ENCODE measurements at places on chromosomes 6 and 20.

GRCh38 chr6:129113637-129114036, 230.7 kb downstream of the LAMA2 start:
- DNase-seq, result no peak

DNA sequence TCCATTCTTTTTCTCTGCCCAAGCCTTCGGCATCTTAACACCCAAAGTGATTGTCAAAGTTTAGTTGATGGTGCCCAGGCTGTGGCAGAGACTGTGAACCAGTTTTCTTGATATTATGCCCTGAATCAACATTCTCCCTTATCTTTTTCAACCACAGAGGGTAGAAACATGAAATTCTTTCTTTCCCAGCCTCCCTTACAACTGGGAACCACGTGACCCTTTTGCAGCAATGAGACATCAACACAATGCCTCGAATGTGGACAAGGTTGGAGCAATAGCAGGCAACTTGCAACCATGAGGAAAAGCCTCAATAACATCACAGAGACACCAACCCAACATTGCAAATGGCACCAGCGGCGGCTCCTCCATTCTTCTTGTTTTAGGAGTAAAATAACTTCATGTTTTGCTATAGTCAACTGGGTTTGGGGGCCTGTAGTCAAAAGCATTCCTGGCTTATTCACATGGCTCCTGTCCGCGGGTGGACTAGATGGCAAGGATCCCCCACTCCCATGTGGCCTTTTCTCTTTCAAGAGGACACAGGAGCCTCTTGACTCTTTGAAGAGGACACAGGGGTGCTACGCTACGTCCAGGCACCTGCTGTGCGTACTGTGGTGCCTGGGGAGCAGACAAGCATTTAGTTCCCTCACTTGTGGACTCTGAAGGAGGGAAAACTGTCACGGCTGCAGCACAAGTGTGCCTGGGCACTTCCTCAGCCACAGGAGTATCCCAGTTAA, 90.5 kb downstream of the NOL4L start:
- no peak for DNase-seq

- DNase-seq, result no peak
Observed at GRCh38 chr6:137414599-137414998, 79.6 kb downstream of the OLIG3 start.

DNA sequence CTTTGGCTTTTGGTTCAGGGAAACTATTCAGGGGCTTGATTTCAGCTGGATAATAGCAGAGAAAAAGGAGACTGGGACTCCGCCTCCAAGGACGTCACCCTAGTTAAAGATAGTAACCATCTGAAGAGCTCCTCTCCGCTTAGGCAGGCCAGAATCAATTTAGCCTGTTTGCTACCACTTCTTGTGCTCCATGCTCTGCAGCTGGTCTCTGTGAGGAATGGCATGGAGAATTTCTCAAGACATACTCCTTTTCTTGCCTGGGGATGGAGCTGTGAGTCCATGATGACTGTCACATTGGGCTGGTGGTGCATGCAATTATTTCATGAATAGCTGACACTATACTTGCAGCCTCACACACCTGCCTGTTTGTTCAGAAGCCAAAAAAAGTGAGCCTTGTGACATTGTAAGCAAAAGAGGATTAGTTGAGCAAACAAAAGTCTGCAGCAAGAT, 61.4 kb downstream of the TXLNB start:
- DNase-seq, result no peak

DNA sequence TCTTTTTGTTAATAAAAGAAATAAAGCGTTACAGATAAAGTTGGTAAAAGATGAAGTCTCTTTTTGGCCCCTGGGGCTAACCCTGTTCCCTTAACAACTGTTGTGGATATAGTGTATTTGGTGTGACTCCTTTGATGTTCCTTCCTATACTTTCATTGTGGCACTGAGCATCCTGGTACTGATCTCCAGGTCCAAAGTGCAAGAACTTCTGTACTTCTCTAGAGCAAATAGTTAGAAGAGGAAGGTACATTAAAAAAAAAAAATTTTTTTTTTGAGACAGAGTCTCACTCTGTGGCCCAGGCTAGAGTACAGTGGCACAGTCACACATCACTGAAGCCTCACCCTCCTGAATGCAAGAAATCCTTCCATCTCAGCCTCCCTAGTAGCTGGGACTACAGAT, 6.2 kb downstream of the POFUT1 start:
- no peak for DNase-seq

- DNase-seq, result no peak
Observed at GRCh38 chr6:169141671-169142537, 111.7 kb downstream of the THBS2 start.

DNA sequence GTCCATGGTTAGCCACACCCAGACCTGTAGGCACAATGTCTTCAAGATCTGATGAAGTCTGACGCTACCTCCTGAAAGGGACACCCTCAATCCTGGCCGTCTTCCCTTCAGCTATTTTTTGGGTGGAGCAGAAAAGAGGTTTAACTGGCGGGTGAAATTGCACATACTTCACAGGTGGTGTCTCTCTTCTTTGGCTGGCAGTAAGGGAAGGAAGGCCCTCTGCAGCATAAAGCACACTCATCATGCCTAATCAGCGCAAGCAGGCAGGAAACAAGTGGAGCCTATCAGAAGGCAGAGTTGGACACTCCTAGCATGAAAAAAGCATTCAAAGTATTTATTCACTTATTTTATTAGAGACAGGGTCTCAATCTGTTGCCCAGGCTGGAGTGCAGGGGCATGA, 32.9 kb downstream of the PNLDC1 start:
- DNase-seq, result no peak

DNA sequence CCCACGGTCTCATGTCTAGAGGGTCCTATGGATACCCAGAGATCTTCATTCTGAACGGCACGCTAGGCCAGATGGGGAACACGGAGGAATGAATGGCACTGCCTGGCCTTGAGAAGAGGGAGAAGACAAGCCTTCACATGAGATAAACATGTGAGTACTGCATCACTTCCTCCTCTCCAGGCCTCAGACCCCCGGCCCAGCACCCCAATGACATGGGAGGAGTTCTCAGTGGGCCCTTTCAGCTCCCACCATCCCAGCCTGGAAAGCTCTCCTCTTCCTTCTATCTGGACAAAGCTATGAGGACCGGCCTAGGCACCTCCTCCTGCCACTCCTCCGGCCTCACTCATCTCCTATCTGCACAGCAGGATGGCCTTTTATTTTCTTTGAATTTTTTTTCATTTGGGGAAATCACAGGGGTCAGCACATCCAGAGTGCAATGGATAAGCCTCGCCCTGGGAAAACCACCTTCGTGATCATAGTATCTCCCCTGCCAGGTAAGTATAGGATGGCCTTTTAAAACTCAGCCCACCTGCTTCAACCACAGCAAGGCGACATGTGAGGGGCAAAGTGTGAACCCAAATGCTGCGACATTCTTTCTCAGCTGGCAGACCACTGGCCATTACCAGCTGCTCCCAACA, 39.2 kb upstream of the CDKN1A start:
- no peak for DNase-seq

DNA sequence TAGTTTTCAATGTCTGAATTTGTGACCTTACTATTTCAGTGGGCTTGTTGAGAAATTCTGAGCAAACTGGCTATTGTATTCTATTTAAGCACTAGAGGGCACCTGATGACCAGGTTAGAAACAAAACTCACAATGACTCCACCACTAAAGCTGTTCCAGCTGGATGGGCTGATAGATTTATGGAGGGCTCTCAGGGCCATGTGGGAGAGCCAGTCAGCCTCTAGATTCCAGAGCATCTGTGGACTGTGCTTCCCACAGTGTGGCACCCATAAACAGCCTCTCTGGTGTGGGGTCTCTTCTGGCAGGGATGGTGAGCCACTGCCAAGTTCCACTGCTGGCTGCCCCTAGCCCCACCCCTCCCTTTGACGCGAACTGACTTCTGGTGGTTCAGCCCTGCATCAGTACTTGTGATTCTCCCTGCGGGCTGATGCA, 29.2 kb downstream of the C6orf58 start:
- no peak for DNase-seq

DNA sequence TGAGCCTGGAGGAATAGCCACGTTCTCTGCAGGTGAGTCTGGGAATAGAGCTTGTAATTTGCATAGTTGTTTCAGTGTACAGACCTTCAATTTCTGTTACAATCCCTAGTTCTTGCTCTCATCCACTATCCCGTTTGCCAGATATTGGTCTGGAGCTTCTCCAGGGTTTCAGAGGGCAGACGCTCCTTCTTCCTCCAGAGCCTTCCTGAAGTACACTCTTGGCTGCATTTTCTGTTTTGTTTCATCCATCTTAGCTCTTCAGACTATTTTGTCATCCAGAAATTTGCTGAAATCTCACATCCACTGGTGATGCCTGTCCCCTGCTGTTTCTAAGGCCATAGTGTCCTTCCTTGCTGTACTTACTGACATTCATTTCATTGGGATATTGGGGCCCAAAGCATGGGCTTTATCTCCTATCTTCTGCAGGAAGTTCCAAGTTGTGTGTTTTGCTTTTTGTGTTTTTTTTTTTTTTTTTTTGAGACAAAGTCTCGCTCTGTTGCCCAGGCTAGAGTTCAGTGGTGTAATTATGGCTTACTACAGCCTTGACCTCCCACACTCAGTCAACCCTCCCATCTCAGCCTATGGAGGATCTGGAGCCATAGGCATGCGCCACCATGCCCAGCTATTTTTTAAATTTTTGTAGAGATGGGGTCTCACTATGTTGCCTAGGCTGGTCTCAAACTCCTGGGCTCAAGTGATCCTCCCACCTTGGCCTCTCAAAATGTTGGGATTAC, 18.7 kb downstream of the CDS2 start:
- DNase-seq, result no peak

GRCh38 chr20:25042531-25043498, 15.1 kb downstream of the ACSS1 start:
- DNase-seq, result peak; percentile 19

GRCh38 chr6:119171088-119171841, 92.8 kb upstream of the FAM184A start:
- DNase-seq, result no peak

DNA sequence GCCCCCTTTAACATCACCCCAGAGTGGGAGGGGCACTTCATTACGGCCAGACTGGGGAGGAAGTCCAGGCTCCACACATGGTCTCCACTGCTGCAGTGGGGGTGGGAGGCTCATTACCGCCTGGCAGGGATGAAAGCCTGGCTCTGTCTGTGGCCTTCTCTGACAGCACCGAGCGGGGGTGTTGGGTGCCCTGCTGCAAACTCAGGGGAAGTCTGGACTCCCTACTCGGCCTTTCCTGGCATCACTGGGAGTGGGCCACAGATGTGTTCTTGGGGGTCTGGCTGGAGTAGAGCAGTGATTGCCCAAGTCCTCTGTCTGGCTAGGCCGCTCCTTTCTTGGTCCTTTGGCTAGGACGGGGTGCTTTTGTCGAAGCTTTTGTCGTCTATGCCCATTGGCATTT, 27.1 kb downstream of the TTLL9 start:
- no peak for DNase-seq

DNA sequence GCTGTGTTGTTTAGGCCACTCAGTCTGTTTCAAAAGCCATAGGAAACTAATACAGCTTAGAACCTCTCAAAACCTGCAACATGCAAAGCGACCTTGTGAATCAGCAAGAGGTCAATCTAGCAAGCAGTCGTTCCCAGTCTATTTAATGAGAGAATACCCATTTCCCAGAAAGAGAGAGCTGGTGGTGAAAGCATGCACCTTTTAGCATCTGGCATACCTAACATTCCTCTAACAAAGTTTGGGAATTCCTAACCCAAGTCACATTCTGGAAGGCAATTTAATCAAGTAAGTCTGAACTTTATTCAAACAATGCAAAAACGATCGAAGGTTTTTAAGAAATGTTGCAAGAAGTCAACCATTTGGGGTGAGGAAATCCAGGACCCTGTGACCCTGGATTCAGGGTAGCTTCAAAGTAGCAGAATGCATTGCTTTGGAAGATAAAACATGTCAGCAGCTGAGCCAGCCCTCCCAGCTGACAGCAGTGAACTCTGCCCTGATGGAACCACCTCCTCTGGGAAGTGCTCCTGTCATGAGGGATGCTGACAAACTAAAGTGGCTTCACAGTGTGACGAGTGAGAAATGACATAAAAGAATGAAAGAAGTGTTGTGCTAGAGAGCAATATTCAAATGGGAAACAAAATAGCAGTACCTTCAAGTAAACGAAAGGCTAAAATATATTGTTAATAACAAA, 104.8 kb downstream of the GMDS start:
- no peak for DNase-seq

DNA sequence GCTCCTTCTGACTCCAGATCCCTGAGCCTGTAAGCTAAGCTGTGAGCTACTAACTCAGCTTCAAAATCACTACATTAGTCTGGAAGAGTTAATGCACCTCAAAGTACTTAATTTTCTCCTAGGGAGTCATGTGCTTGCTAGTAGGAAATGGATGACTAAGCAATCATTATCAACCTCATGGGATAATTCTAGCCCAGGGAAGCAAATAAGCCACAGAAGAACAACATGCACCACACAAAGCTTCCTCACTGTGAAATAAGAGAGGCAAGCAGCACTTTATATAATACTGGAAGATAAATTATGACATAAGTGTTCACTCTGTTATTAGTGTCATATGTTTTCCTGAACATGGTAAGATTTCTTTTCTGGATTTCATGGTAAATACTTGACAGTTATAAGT, 57.9 kb upstream of the RCAN2 start:
- no peak for DNase-seq

GRCh38 chr6:34301408-34301807, 52.6 kb upstream of the SMIM29 start:
- no peak for DNase-seq

- DNase-seq, result no peak
Observed at GRCh38 chr6:71430018-71430417, 141.4 kb downstream of the OGFRL1 start.

- no peak for DNase-seq
Observed at GRCh38 chr20:19114410-19114809, 98.0 kb upstream of the SLC24A3 start.

- no peak for DNase-seq
Observed at GRCh38 chr6:52498538-52499017, 78.3 kb downstream of the TRAM2 start.

GRCh38 chr6:64815718-64816117, 891.3 kb downstream of the EYS start:
- no peak for DNase-seq

DNA sequence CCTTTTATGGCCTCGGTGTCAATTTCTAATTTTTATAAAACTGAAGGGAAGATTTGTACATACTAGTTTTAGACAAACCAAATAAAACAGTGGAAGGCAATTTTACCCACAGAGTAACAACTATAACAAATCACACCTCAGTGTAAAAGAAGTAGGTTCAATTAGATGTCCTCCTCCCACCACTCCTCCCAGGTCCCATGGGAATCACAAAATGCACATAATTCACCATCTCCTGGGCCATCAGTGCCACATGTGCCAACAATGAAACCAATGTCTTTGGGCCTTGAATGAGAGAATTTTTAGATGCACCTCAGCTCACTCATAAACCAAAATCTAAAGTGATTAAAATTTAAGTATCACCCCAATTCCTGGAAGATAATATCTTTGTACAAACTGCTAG, 267.8 kb downstream of the BTBD9 start:
- no peak for DNase-seq
